ENCODE measurements at places on chromosomes 5 and 9.

GRCh38 chr5:3828761-3829160 lies 233.1 kb downstream of the IRX1 start:
- no peak for DNase-seq
- H3K27ac ChIP-seq = no peak overlapping the region
- H3K27me3 ChIP-seq = no peaks in the 10 kb centered on the region
- H3K4me1 ChIP-seq = no peaks in the 10 kb centered on the region
- no peak overlapping the region for H3K4me3 ChIP-seq
- no peaks in the 10 kb centered on the region for H3K36me3 ChIP-seq

DNA sequence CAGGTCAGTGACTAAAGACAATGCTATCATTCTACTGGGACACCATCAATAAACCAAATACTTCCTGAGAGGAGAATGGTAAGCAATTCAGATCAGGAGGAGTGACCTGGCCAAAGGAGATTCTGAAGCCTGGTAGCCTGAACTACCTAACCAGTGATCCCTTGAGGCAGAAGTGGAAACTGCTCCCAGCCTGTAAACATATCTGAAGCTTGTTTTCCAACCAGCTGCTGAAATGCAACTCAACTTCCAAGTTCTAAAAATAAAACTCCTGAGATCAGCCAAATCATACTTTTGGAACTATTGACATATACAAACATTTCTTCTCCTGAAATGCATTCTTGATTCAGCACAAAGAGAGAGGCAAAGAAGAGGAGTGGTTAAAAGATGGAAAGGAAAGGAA lies 204.1 kb downstream of the EBF1 start:
- no peak overlapping the region for H3K27ac ChIP-seq
- no peaks in the 10 kb centered on the region for H3K27me3 ChIP-seq
- H3K4me3 ChIP-seq = no peak overlapping the region
- no peaks in the 10 kb centered on the region for H3K36me3 ChIP-seq
- DNase-seq = no peak

DNA sequence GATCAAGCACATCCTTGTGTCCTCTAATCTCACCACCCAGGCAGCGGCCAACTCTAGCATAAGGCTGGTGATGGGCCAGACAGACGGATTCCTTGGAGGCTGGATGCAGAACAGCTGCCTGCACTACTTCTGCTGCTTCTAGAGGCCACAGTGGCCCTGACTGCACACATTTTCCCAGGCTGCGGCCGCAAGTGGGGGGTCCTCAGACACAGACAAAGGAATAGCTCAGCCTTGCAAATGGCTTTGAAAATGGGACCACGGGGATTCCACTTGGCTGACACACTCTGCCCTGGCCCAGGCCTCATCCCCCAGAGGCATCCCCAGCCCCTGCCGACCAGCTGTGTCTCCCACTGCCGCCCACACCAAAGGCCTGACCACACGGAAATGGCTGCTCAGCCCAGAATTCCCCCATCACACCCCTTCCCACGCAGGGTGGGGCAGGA lies 540.8 kb downstream of the BNC2 start:
- H3K4me1 ChIP-seq = no peaks in the 10 kb centered on the region
- no peaks in the 10 kb centered on the region for H3K36me3 ChIP-seq
- H3K27me3 ChIP-seq = no peaks in the 10 kb centered on the region
- no peak overlapping the region for H3K27ac ChIP-seq
- no peak overlapping the region for H3K4me3 ChIP-seq

GRCh38 chr5:88732181-88732633 lies 150.8 kb downstream of the MEF2C start:
- H3K27me3 ChIP-seq = no peaks in the 10 kb centered on the region
- H3K4me1 ChIP-seq = no peaks in the 10 kb centered on the region
- no peak for DNase-seq
- H3K27ac ChIP-seq = no peak overlapping the region
- no peak overlapping the region for H3K4me3 ChIP-seq
- H3K36me3 ChIP-seq = no peaks in the 10 kb centered on the region

DNA sequence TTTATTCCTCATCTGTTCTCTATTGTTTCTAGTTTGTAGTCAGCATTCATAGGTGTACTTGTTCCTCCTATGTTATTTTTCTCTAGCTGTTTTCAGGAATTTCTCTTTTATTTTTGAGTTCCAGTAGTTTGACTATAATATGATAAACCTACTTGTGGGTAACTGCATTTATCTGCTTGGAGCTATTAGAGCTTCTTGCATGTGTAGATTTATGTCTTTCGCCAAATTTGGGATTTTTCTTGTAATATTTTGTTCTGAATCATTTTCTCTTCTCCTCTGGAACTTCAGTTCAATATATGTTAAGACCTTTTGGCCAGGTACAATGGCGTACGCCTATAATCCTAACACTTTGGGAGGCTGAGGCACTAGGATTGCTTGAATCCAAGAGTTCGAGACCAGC lies 37.4 kb downstream of the JMY start:
- H3K4me1 ChIP-seq = peaks cover 4% of the 10 kb centered on the region
- no peak overlapping the region for H3K27ac ChIP-seq
- no peak for DNase-seq
- H3K27me3 ChIP-seq = no peaks in the 10 kb centered on the region

DNA sequence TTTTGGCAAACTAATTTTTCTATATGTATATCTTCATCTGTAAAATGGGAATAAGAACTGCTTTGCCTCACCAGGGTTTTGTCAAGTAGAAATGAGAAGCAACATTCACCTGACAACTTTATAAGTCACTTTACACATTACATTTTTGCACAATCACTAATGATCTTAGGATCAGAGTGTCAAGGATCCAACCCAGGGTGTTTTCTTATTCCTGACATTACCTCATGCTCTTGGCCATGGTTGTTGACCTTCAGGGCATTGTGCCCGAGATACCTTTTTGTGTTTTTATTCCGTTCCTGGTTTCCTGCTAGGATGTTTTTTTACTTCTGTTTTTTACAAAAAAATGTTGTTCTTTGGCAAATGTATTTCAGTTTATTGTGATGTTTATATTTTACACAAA lies 22.2 kb upstream of the RASA1 start:
- H3K27me3 ChIP-seq = no peaks in the 10 kb centered on the region
- no peak overlapping the region for H3K4me3 ChIP-seq
- no peaks in the 10 kb centered on the region for H3K4me1 ChIP-seq
- H3K27ac ChIP-seq = no peak overlapping the region
- H3K36me3 ChIP-seq = no peaks in the 10 kb centered on the region

- H3K27me3 ChIP-seq = no peaks in the 10 kb centered on the region
- H3K4me3 ChIP-seq = no peak overlapping the region
- H3K4me1 ChIP-seq = no peaks in the 10 kb centered on the region
- no peaks in the 10 kb centered on the region for H3K36me3 ChIP-seq
These were observed 56.3 kb upstream of the KCNN2 start for GRCh38 chr5:114305402-114306207.

- no peaks in the 10 kb centered on the region for H3K36me3 ChIP-seq
- H3K4me3 ChIP-seq = no peak overlapping the region
- H3K27ac ChIP-seq = no peak overlapping the region
- no peaks in the 10 kb centered on the region for H3K27me3 ChIP-seq
These were observed 147.5 kb downstream of the CAVIN4 start for GRCh38 chr9:100725371-100725770.

- H3K4me1 ChIP-seq = no peaks in the 10 kb centered on the region
- no peak overlapping the region for H3K4me3 ChIP-seq
- no peaks in the 10 kb centered on the region for H3K27me3 ChIP-seq
- H3K27ac ChIP-seq = no peak overlapping the region
These were observed 75.5 kb upstream of the CDK20 start for GRCh38 chr9:88049677-88050307.

DNA sequence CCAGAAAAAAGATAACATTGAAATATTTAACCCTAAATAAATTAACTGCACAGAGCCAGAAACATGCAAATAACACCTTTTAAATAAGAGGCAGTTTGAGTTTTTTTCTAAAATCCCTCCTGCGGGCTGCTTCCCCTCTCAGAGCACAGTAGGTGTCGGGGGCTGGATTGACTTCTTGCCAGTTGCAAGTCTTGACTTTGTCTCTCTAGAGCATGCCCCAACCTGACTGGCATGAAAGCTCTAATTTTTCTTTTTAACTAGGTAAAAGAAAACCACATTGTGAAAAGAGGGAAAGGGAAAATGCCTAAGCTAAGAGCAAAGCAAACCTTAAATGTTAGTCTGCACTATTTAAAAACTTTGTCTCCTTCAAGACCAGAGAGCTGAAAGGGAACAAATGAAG lies 46.4 kb upstream of the DNAH5 start:
- H3K4me1 ChIP-seq = no peaks in the 10 kb centered on the region
- H3K36me3 ChIP-seq = no peaks in the 10 kb centered on the region
- H3K27ac ChIP-seq = no peak overlapping the region

DNA sequence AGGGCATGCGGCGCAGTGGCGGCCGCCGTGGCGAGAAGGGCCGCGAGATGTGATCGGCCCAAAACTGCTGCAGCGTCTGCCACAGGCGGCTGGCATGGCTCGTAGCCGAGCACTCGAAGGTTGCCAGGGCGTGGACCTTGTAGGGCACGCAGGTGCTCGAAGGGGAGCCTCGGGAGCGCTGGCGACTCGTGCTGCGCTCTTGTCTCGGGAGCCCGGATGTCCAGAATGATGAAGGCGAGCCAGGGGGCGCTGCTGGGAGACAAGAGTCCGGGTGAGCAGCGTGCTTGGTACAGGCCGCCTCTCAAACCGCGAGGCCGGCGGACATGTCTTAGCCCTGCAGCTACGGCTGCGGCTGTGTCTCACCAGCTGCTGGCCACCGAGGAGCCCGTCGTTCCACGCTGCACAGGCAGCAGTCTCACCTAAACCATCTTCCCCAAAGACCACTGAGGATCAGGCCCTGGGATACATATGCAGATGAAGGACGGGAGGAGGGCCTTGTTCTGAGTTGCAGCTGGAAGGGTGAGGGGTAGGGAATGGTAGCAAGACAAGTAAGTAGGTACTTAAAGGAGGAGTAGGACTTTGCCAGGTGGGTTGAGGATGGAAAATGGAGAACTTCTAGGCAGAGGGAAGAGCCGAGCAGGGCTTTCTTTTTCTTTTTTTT lies 1.7 kb downstream of the CBY3 start:
- peak overlapping the region; percentile 87 for H3K27ac ChIP-seq
- no peaks in the 10 kb centered on the region for H3K27me3 ChIP-seq
- H3K4me1 ChIP-seq = peaks cover 5% of the 10 kb centered on the region
- H3K36me3 ChIP-seq = no peaks in the 10 kb centered on the region
- H3K4me3 ChIP-seq = peak overlapping the region; percentile 99

DNA sequence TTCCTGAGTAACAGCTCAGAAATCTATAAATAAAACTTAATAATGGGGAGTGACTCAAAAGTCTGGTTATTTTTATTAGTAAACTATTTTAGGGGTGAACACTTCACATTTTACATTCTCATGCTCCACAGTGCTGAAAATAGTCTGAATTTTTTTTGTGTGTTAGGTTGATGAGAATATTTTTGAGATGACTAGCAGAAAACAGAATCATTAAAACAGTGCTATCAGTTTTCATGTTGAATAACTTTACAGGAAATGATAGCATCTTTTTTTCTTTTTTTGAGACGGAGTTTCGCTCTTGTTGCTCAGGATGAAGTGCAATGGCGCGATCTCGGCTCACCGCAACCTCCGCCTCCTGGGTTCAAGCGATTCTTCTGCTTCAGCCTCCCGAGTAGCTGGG lies 60.3 kb downstream of the TMC1 start:
- H3K27me3 ChIP-seq = no peaks in the 10 kb centered on the region
- DNase-seq = no peak
- no peaks in the 10 kb centered on the region for H3K4me1 ChIP-seq
- no peak overlapping the region for H3K27ac ChIP-seq
- H3K36me3 ChIP-seq = no peaks in the 10 kb centered on the region
- no peak overlapping the region for H3K4me3 ChIP-seq

DNA sequence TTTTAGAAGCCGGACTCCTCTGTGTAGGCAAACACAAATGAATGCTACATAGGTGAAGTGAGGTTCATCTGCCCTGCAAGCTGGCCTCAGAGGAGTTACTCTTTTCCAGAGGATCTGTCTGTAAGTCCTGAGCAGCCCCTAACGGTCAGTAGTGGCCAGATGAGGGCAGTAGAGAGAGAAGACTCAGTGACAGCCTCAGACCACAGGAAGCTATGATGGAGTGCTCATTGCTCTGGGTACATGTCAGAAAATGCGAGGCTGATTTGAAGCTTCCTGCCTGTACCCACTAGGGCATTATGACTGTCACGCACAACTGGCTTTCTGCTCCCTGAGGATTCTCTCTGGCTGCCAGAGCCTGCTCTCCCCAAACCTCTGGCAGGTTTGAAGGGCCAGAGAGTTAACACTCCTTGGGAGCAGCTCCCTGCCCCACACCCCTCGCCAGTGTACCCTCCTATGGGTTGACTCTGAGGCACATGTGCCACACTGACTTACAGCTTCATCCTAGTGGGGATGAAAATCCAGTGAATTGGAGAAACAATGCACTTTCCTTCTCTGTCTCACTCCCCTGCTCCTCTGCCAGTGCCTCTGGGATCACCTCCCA lies 141.5 kb downstream of the GABRG2 start:
- H3K4me1 ChIP-seq = no peaks in the 10 kb centered on the region
- H3K27me3 ChIP-seq = no peaks in the 10 kb centered on the region
- H3K36me3 ChIP-seq = no peaks in the 10 kb centered on the region
- no peak overlapping the region for H3K27ac ChIP-seq
- H3K4me3 ChIP-seq = no peak overlapping the region

DNA sequence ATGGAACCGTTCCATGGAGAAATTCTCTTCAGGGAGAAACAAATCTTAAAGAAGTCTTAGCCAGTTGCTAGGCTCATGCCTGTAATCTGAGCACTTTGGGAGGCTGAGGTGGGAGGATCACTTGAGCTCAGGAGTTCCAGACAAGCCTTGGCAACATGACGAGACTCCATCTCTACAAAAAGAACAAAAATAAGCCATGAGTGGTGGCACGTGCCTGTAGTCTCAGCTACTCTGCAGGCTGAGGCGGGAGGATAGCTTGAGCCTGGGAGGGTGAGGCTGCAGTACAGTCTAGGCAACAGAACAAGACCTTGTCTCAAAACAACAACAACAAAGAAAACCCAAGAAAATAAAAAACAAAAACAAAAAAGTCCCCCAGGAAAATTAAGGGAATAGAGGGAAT lies 8.2 kb downstream of the HSPB3 start:
- no peak overlapping the region for H3K4me3 ChIP-seq
- no peaks in the 10 kb centered on the region for H3K36me3 ChIP-seq
- H3K27ac ChIP-seq = no peak overlapping the region

GRCh38 chr5:133807348-133807747 lies 161.1 kb downstream of the C5orf15 start:
- H3K27ac ChIP-seq = no peak overlapping the region
- H3K4me1 ChIP-seq = no peaks in the 10 kb centered on the region
- no peaks in the 10 kb centered on the region for H3K36me3 ChIP-seq
- H3K4me3 ChIP-seq = no peak overlapping the region

GRCh38 chr5:74241751-74242140 lies 398.8 kb downstream of the ENC1 start:
- H3K4me1 ChIP-seq = no peaks in the 10 kb centered on the region
- H3K27ac ChIP-seq = no peak overlapping the region
- H3K4me3 ChIP-seq = no peak overlapping the region
- no peak for DNase-seq
- H3K36me3 ChIP-seq = no peaks in the 10 kb centered on the region
- H3K27me3 ChIP-seq = no peaks in the 10 kb centered on the region

DNA sequence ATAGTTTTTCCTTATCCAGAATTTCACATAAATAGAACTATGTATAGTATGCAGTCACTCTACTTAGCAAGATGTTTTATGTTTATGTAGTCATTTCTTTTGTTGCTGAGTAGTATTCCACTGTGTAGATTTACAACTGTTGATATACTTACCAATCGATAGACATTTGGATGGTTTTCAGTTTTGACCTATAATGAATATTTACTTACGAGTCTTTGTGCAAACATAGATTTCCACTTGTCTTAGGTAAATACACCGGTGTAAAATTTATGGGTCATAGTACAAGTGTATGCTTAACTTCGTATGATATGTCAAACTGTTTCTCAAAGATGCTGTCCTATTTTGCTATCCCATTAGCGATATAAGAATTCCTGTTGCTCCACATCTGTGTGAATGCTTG lies 19.7 kb upstream of the OR2K2 start:
- DNase-seq = no peak
- H3K27me3 ChIP-seq = no peaks in the 10 kb centered on the region
- H3K4me3 ChIP-seq = no peak overlapping the region
- H3K36me3 ChIP-seq = no peaks in the 10 kb centered on the region
- no peaks in the 10 kb centered on the region for H3K4me1 ChIP-seq
- no peak overlapping the region for H3K27ac ChIP-seq
